ENCODE measurements at places on chromosomes 13 and 19.

DNA sequence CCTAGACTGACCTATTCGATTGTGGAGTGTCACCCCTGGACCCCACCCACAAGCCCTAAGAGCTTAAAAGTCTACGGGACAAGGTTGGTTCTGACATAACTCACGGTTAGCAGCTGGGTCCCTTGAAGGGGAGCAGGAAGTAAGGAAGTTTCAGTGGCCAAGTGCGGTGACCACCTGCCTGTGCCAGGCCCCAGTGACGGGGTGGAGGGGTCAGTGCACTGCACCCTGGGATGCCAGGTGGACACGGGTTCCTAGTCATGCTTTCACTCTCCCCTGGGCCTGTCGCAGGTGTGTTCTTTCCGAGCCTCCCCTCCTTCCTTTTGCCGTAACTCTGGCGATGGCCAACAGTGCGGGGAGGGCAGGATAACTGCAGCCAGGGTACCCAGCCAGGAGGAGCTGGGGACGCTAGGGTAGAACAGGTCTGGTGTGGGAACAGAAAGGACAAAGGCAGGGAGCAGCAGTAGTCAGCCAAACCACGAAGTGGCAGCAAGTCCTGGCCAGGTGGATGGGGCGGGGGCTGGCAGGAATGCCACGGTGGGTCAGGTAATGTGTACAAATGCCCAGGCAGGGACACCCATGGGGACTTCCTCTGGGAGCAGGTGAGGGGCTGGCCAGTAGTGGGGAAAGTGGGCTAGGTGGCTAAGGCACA is 58.3 kb downstream of the RGCC start:
- no peak for DNase-seq

DNA sequence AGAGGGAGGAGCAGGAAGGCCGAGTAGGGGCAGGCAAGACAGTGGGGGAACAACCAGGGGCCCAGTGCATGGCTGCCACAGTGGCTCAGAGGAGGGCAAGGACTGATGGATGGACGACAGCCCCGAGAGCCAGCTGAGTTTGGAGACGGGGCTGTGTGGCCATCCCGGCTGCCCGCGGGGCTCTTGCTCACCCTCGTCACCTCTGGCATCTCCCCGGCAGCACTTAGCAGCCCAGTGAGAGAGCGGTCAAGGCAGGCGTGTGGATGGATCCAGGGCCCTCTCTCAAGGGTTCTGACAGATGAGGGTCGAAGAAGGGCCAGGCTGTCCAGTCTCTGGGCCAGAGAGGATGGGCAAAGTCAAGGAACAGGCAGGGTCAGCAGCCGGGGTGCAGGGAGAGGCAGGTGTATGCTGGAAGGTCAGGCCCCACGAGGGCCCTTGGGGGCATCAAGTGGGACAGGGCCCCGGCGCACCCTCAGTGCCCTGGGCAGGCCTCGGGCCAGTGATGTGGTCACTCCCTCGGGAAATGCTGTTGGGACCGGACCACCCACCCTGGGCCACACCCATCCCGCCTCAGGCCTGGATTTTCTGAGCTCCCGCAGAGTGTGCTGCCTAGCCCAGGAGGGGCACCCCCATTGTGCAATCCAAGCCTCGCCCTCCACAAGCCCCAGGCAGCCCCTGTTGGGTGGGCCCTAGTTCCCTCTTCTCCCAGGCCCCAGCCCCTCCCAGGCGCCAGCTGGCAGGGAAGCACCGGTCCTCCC is 56.4 kb upstream of the TPM4 start:
- DNase-seq, result no peak

GRCh38 chr19:38785187-38785699 is 3.8 kb upstream of the LGALS7B start:
- no peak for DNase-seq

DNA sequence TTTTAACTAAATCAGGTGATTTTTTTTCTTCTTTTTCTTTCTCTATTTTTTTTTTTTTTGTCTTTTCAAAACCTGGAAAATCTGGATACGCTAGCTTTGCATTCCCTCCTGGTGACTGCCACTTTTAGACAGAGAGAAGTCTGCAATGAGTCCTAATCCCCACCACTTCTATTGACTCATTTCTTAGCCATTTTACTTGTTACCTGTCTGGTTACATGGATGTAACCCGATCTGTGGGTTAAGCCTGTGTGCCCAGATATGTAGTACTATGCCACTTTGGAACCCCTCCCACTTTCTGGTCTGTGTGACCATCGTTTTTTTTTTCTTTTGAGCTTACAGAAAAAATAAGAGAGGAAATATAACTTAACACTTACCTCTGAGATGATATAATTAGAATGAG is 817.8 kb upstream of the PCDH9 start:
- DNase-seq, result peak; percentile 49

GRCh38 chr13:51321836-51322235 is 17.7 kb upstream of the SERPINE3 start:
- no peak for DNase-seq

- DNase-seq, result peak; percentile 63
These were observed 89.5 kb upstream of the RFC3 start for GRCh38 chr13:33728271-33729037.

DNA sequence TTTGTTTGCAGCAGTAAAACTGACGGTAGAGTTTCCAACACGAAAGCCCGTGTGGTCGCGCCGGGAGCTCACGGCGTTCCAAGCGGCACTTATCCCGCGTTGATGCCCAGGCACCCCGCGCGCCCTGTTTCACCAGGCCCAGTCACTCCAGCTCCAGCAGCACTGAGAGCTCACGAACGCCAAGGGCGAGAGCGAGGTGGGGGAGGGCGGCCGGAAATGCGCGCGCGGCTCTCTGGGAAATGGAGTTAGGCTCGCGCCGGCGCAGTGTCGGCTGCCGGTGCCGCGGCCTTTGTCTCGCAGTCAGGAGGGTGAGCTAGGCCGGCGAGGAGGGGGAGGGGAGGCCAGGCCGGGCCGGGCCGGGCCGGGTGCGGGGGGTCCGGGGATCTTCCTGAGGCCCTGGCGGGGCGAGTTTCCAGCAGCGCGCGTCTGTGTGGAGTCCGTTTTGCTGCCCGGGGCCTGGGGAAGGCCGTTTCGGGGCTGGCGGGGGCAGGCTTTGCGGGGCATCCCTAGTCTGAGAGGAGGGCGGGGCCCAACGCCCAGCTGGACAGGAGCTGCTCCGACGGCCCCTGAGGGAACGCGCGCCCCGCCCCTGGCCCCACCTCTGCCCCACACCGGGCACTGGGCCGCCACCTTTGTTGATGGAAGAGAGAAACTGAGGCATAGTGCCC is at the start of gene ZNF135:
ZNF135 (plus strand) TSS at position 280 of the 668 bp plus-strand sequence. CDS start 721 bp downstream, outside the sequence.
- DNase-seq, result no peak

DNA sequence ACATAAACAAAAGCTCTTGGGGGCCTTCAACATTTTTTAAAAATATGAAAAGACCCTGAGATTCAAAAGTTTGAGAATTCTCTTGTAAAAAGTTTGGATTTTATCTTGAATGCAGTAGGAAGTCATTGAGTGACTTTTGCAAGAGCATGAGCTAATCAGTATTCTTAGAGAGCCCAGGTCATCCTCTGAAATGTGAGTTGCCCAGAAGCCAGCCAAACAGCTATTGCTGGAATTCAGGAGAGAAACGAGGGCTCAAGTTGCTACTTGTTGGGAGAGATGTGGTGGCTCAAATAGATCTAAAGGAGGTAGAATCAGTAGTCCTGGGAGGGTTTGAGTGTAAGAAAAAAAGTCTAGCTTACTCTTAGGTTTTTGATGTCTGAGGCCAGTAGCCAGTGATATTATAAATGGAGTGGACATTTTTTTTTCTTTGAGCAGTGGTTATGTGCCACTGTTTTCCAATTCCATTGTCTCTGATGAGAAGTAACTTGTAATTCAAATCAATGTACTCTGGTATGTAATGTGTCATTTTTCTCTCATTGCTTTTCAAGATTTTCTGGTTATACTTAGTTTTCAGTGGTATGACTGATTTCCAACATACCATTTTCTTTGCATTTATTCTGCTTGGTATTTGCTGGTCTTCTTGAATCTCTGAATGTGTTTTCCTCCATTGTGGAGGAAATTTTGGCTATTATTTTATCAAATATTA is 30.7 kb downstream of the LMO7 start:
- no peak for DNase-seq

DNA sequence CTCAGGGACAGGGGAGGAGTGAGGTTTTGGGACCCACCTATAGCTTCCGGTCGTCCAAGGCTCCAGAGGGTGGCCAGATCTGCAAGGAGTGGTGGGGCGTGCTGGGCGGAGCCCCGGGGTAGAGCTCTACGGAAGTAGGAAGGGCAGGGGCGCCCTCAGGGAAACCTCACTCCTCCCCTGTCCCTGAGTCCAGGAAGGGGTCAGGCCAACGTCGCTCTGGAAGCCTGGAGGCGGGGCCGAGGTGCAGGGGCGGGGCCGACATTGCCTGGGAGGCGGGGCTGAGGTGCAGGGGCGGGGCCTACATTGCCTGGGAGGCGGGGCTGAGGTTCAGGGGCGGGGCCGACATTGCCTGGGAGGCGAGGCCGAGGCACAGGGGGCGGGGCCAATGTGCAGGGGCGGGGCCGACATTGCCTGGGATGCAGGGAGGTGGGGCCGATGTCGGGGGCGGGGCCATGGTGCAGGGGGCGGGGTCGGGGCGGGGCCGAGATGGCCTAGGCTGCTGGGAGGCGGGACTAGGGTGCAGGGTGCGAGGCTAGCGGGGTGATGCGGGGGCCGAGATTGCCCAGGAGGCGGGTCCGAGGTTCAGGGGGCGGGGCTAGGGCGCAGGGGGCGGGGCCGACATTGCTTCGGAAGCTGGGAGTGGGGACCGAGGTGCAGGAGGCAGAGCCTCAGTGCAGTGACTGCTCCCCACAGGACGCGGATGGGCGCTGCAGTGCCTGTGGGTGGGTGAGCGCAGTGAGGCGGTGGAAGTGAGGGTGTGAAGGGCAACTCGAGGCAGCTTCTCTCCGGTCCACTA is 4.9 kb upstream of the PALM start:
- DNase-seq, result peak; percentile 57

DNA sequence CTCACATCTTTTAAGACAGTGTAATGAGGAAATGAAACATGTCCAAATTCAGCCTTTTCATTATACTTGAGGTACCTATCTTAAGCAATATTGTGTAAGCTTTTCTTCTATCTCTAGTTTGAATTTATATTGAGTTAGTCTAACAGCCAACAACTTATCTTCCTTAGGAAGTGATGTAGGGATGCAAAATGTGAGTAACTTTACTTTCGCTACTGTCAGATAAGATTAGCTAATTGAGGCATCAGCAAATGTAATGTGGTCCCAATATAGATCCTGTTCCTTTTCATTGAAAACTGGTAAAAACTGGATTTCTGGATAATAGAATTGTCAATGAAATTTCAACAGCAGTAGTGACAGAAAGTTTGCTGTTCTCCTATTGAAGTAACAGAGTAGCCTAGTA is 902.2 kb downstream of the GPC5 start:
- no peak for DNase-seq
